ENCODE measurements at places on chromosomes 6 and 20. TPM values are rescaled to one million over a fixed set of nuclear protein-coding genes. Genes with fewer than 3 reads are reported as not detected.

The HLA-DRB1 gene
- 1.3 TPM for total RNA-seq

The FILIP1 gene
- 0.33 TPM for total RNA-seq

The CLPSL2 gene
- not detected for total RNA-seq

The VSX1 gene
- not detected for total RNA-seq

The RSPO3 gene
- total RNA-seq, result 8.0 TPM

The OXT gene
- total RNA-seq, result not detected

The SCRT2 gene
- total RNA-seq, result not detected

The C6orf141 gene
- total RNA-seq, result not detected

The KPNA5 gene
- total RNA-seq, result 9.7 TPM

The LY6G6C gene
- total RNA-seq, result not detected

The SALL4 gene
- 0.07 TPM for total RNA-seq

All from smooth muscle cell of the pulmonary artery (primary cell).